ENCODE measurements at places on chromosomes 5 and 9.

DNA sequence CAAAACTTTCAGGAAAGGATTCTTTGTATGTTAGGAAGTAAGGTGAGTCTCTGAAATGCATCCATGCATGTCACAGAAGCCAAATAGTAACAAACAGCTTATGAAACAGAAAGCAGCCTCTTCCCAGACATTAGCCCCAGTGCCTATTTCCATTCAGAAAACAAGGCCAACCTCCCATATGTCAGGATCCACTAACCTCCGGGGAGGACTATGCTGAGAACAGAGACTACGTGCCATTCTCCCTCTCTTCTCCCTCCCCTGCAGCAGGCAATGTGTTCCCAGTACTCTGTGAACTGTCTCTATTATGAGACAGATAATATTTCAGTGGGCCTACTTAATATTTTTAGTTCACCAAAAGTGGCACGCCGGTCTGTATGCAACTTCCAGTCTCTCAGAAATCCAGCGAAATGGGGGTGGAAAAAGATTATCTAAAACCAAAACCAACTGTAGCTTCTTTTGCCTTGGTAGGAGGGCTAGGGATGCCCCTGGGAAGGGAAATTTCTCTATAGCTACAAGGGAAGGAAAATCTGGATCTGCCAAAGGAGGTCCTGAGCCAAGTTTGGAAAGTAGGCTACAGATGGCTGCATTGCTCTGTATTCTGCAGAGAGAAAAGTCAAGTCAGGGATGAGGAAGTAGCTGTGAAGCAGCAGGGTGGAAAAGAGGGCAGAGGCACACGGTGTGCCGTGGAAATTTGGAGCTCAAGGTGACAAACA, 42.0 kb downstream of the VLDLR start:
- no peak for DNase-seq

DNA sequence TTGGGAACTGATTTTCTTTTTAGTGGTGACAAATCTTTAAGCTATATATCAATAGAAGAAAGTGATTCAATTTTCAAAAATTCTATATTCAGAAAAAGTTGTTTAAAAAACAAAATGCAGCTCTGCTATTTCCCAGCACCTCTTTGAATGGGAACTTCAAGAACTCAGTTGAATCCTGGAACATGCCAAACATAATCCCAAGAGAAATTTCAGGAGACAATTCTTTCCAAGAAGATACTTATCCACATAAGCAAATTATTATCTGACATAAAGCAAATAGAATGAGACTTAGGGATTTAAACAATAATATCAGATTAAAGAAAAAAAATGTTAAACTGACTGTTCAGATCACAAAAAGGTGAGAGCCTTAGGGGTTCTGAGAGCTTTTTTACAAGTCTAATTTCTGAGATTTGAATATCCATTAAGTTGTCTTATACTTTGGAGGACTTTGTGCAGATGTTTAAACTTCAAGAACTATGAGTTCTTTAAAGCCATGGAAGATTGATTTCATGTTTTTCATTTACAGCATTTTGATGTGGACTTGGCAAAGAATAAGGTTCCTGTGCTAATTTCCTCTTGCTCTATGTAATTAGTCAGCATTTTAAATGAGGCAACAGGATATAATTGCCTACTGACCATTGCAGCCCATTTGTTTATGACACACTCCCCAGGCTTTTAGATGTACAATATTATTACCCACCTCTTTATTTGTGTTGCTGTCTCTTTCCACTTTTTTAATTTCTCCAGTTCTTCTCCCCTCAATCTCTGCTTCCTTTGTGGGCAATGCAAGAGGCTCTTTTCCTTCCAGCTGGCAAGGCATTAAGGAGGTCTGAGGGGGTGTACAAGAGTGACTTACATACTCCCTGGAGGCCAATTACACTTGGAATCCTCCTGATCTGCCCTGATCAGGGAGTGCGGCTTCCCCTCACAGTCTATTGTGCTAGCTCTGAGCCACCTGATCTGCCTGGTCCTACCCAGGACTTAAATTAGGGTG, 419.1 kb downstream of the NR2F1-AS1 start:
- DNase-seq: no peak

GRCh38 chr9:137278061-137278701, 655 bp downstream of the TOR4A start:
- no peak for DNase-seq

GRCh38 chr9:129012343-129012742, 15.8 kb downstream of the SH3GLB2 start:
- DNase-seq: no peak
